Midbrain (tissue), 1 donor: ENCODE measurements at places on chromosomes 13 and 19.

DNA sequence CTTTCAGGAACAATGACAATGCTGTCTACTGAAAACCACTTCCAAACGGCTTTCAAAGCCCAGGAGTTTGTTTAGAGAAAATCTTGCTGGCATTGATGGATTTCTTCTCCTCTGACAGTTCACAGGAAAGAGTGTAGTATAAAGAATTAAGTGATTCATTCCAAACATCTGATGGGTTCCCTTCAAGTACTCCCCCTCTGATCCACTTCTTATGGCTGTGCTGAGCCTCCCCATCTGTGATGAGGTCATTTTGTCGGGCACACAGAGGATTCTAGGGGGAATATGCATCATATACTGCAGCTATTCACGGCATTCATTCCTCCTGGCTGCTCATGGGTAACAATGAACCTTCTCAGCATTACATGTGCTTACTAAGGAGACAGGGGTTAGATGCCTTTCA, 107.9 kb downstream of the RGCC start:
- peak; percentile 56 for DNase-seq

DNA sequence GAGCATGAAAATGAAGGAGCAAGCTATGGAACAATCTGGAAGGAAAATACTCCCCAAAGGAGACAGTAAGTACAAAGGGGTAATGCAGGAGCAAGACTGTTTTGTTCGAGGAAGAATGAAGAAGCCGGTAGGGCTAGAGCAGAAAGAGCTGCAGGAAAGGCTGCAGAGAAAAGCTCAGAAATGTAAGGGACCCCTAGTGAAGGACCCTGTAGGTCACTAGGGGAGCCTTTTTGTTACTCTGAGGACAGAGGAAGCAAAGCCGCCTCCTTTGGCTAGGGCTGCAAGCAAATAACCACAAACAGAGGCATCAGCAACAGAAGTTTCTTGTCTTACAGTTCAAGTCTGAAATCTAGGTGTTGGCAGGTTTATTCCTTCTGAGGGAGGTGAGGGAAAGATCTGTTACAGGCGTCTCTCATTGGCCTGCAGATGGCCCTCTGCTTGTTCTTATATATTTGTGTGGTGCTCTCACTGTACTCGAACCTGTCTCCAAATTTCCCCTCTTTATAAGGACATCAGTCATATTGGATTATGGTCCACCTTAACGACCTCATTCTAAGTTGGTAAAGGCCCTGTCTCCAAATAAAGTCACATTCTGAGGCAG, 362.3 kb downstream of the COG6 start:
- no peak for DNase-seq

GRCh38 chr19:28960986-28961705, 251.8 kb downstream of the UQCRFS1 start:
- no peak for DNase-seq

DNA sequence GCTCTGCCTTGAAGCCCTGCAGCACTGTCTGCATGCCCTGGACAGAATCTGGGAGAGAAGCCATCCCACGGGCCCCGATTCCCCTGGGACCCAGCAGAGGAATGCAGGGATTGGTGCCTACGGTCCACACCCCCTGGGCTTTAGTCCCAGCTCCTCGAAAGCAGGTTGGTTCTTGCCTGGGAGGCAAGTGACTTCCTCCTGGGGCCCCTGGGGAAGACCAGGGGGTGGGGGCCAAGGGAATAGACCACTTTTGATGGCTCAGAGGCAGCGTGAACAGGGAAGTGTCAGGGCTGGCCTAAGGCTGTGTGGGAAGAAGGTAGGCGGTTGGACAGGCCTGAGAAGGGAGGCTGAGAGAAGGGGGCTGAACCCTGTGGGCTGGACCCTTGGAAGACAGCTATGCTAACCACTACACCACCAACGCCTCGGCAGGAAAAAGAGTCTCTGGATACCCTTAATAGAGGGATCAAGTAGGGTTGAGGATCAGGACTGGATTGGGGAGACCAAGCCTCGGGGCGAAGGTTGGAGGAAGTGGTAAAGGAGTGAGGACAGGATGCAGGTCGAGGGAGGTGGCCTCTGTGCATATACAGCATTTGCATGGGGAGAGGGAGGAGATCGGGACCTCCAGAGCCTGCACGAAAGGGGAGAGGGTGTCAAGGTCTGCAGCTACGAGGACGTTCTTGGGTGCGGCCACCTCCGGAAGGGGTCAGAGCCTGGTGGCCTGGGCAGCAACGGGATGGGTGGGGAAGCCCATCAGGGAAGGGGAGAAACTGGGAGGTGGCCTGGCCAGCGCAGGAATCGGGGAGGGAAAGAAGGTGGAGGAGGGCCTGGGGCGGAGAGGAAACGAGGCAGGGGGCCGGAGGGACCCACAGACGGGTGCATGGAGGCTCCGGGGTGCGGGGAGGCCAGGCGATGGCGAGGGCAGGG, 709 bp downstream of the DPP9 start:
- DNase-seq: peak; percentile 37

DNA sequence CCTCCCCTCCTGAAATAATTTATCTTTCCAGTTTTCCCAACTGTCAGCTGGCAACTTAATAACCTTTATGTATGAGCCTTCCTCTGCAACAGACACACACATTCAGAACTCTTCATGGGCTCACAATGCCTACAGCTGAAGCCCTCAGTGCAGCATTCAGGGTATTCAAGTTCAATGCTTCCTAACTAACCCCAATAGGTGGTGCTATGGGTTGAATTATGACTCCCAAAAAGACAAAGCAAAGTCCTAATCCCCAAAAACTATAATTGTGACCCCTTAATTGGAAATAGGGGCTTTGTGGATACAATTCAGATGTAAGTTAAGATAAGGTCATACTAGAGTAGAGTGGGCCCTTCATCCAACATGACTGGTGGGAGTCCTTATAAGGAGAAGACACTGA, 202.2 kb downstream of the SUCLA2 start:
- no peak for DNase-seq

DNA sequence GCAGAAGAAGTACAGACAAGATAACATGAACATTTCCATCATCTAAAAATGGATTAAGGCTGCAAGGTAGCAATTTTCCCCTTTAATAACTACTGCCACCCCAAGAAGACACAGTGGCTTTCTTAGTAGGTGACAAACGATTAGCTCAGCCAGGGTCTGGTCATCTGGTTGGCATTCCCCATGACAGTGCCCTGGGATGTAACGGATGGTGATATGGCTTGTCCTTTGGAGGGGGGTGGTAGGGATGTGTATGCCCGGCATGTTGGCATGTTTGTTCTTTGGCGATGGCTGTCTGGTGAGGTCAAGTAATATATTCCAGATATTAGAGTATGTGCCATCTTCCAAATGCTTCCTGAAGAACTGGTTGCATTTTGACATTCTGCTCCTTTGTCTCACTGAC, 135.6 kb upstream of the ZNF536 start:
- no peak for DNase-seq

DNA sequence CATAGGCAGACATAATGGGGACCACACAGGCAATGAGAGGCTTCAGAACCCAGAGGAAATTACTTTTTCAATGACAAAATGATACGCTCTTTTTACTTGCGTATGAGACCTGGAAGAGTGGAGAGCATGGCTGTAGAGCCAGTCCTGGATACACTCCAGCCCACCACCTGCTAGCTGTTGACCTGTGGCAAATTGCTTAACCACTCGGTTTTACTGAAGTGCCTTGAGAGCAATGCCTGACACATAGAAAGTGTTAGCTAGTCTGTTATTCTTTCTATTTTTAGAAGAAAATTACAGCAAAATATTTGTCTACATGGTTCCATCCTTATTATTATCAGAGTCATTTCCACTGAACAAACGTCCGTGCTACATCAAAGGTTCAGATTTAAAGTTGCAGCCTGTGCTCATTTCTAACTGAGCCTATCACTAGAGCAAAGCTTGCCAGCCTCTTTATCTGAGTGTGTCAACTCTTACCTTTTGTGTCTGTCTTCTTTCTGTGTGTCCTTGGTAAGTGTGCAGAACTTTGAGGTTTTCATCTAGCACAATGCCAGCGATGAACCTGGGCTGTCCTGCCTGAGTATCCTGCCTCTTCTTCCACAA, 9.6 kb upstream of the GPR183 start:
- DNase-seq: no peak

- DNase-seq: no peak
Observed at GRCh38 chr13:27592865-27593264, 27.5 kb downstream of the LNX2 start.

GRCh38 chr13:39197647-39198007, 159.4 kb downstream of the NHLRC3 start:
- no peak for DNase-seq

DNA sequence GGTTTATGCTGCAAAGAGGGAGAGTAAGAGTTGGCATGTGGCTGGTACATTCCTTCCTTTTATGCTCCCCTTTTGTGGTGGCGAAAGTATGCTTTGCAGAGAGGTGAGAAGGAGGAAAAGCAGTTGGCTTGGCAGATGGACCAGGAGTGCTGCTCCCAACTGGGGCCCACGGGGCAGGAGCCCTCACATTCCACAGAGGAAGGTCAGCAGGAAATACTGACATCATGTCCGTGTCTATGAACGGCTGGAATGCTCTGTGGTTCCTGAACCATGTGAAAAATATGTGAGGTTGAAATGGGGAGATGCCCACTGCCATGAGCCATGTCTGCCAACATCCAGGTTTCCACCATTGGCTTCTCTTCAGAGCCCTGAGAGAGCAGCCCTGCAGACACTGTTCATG, 33.3 kb upstream of the GAS6 start:
- DNase-seq: no peak

DNA sequence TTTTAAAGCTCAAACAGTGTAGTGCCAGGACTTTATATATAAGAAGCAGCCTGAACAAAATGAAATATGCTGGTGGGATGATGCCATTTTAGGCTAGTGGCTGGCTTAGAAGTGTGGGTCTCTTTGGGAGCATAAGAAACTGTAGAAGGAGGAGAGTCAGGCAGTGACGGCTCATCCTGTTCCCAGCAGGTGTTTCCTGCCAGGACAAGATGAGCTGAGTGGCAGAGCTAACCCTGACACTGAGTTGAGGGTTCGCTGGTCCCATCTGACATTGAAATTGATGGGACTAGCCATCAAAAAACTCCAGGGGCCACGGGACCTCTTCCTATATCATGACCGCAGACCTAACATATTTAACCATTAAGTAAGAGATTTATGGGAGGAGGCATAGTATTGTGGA, 51.3 kb downstream of the ESD start:
- DNase-seq: no peak

- no peak for DNase-seq
Observed at GRCh38 chr19:3537438-3538240, 1.3 kb upstream of the TEKTIP1 start.

DNA sequence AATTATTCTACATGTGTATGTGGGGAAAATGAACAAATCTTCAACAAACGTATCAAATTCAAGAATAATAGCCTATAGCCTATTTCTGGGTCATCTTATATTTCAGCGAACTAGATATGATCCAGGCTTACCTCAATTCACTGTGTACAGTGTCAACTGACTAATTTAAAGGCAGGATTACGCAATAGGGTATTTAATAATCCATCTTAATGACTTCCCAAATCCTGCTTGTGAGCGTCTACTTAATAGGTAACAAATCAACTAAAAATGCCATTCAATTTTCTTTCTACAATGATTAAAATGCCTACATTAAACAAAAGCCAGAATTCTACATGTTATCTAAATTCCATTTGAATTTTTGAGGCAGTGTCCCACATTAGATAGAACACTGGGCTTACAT, 67.0 kb downstream of the USP12 start:
- DNase-seq: no peak

GRCh38 chr13:109331898-109332297, 454.5 kb downstream of the IRS2 start:
- DNase-seq: no peak

- DNase-seq: no peak
Observed at GRCh38 chr19:8973501-8974091, 36.6 kb downstream of the MUC16 start.

DNA sequence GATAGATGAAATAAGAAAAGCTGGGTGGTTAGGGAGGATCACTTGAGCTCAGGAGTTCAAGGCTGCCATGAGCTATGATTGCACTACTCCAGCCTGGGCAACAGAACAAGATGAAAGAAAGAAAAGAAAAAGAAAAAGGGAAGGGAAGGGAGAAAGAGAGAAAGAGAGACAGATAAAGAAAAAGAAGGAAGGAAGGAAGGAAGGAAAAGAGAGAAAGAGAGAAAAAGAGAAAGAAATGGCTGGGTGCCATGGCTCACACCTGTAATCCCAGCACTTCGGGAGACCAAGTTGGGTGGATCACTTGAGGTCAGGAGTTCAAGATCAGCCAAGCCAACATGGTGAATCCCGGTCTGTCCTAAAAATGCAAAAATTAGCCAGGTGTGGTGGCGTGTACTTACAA, 21.1 kb downstream of the TEX101 start:
- DNase-seq: no peak

GRCh38 chr19:42343344-42344110, 18.1 kb downstream of the MEGF8 start:
- DNase-seq: no peak

GRCh38 chr13:106139377-106139776, 396.1 kb downstream of the EFNB2 start:
- DNase-seq: no peak

- no peak for DNase-seq
Observed at GRCh38 chr19:19399733-19400433, 5.6 kb upstream of the GATAD2A start.

GRCh38 chr13:113962386-113962785, 11.5 kb downstream of the C13orf46 start:
- no peak for DNase-seq

GRCh38 chr19:58579473-58580142, 6.5 kb upstream of the MZF1 start:
- no peak for DNase-seq

- peak; percentile 75 for DNase-seq
Observed at GRCh38 chr19:11088506-11089253, 583 bp upstream of the LDLR start.

GRCh38 chr13:112869202-112870050, 99.6 kb upstream of the MCF2L start:
- no peak for DNase-seq

DNA sequence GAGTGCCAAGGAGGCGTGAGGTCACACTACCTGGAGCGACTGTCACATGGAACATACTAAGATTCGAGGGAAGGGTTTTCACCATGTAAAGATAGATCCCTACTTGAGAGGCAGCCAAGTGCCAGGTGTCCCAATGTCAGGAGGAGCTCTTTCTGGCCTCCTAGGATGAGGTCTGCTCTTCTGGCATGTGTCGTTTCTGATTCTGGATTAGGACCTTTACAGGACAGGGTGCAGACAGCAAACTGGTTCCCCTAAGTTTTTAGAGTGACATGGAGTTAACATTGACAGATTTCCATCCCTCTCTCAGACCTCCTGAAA, 75.3 kb downstream of the ZNF536 start:
- no peak for DNase-seq

- no peak for DNase-seq
Observed at GRCh38 chr13:98843482-98843877, 91.0 kb upstream of the SLC15A1 start.

- DNase-seq: no peak
Observed at GRCh38 chr19:49894879-49895565, 1.7 kb downstream of the IL4I1 start.

DNA sequence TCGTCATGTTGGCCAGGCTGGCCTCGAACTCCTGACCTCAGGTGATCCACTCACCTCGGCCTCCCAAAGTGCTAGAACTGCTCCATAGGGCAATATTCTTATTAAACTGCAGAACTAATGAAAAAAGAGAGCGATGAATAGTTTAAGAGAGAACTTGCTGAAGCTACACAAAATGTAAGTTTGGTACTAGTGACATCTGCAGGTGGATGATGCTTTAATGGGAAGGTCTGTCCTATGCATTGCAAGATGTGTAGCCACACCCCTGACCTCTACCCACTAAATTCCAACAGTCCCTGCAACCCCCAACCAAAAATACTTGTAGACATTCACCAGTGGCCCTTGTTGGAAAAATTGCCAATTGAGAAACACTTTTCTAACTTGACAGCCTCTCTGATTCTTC, 117.8 kb downstream of the NALCN start:
- DNase-seq: no peak

- DNase-seq: no peak
Observed at GRCh38 chr13:102138635-102139190, 263.1 kb downstream of the FGF14 start.
